ENCODE measurements at places on chromosomes 16 and 17. TPM values are rescaled to one million over a fixed set of nuclear protein-coding genes. Genes with fewer than 3 reads are reported as not detected.

The SEPTIN1 gene
- 0.50 TPM for total RNA-seq

The ADAP2 gene
- total RNA-seq, result 4.5 TPM

The RCVRN gene
- total RNA-seq, result under 0.01 TPM

The ZG16B gene
- total RNA-seq, result not detected

The MRPL38 gene
- total RNA-seq, result 42.3 TPM

The CTRB1 gene
- total RNA-seq, result not detected

The UTS2R gene
- total RNA-seq, result 0.15 TPM

The MIEF2 gene
- 30.5 TPM for total RNA-seq

The CACNG3 gene
- total RNA-seq, result not detected

The INCA1 gene
- total RNA-seq, result not detected

The TNFRSF17 gene
- total RNA-seq, result not detected

The SPATA32 gene
- not detected for total RNA-seq

The CDH11 gene
- 176 TPM for total RNA-seq

The LUC7L gene
- total RNA-seq, result 48.4 TPM

The TAF15 gene
- total RNA-seq, result 62.8 TPM

The PITPNM3 gene
- 0.44 TPM for total RNA-seq

The KRT17 gene
- 15.1 TPM for total RNA-seq

The KRTAP9-4 gene
- not detected for total RNA-seq

The CMTM2 gene
- not detected for total RNA-seq

The SLFN14 gene
- total RNA-seq, result not detected

The CACNG5 gene
- total RNA-seq, result not detected

The FNDC8 gene
- total RNA-seq, result not detected

The TBC1D28 gene
- total RNA-seq, result not detected

The PAGR1 gene
- total RNA-seq, result 30.4 TPM

The TBC1D3K gene
- total RNA-seq, result not detected

The TRPV2 gene
- 89.5 TPM for total RNA-seq

The GFAP gene
- total RNA-seq, result not detected

The KRT27 gene
- not detected for total RNA-seq

The RAB11FIP4 gene
- 1.2 TPM for total RNA-seq

The TLCD3B gene
- total RNA-seq, result not detected

The ANKS3 gene
- total RNA-seq, result 24.9 TPM

The STX1B gene
- total RNA-seq, result 2.6 TPM

The OR3A3 gene
- total RNA-seq, result not detected

The KRTAP17-1 gene
- not detected for total RNA-seq

The NPIPA8 gene
- total RNA-seq, result not detected

The DNASE1 gene
- 27.6 TPM for total RNA-seq
